Stimulated activated CD8-positive, alpha-beta memory T cell treated with anti-CD3 and anti-CD28 coated beads, Interleukin-7, amount 100 ng/mL, for 1 hour (primary cell): ENCODE measurements at places on chromosomes 11 and 22.
A peak's percentile ranks its signal among the peaks of the same experiment; 100 is the strongest.

DNA sequence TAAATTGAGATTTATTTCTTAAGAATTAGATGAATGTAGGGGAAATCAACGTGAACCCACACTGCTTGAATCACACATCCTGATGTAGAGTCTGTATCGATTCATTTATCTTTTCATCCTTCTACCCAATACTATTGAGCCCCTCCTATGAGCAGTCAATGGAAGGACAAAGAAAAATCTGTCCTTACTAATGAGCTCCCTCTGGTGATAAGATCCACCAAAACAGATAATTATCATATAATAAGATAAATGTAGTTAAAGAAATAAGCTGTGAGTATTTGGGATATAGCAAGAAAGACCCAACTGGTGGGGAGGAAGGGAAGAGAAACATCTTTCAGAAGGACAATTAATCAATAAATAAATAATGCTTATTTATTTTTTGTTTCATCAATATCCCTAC is 385.1 kb upstream of the CCDC90B start:
- no peak for DNase-seq

DNA sequence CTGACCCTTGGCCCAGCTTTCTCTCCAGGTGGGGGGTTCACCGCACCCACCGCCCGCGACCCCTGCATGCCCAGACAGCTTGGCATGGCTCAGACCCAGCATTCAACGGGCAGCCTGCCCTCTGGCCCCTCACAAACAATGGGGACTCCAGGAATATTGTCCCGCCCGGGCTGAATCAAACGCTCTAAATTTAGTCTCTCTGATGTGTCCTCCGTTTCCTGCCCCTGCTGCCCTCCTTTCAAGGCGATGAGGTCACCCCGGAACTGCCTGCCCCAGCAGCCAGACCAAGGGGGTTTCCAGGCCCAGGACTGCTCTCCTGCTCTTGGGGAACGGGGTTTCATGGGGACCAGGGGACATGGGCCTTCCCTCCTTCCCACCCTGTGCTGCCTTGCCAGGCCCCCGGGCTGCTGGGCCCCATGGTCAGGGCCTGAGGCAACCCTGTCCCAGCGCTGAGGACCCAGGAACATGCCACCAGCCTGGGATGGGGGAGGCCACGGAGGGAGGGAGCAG is 10.1 kb upstream of the PDGFB start:
- DNase-seq: no peak

DNA sequence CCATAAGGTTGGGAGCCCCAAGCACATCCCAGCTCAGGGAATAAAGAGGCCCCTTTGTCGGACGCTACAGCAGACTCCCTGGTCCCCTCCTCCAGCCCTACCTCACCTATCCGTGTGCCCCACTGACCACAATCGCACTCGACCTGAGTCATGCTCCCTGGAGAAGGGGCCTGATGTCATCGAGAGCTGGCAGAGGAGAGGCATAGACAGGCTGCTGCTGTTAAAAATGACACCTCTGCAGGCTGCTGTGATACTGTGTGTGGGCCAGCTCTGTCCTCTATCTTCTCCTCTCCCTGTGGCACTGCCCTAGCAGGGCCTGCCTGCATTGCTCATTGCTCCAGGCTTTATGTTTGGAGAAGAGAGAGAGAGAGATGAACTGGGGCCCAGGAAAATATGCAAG is 123.4 kb upstream of the SYT13 start:
- no peak for DNase-seq

- no peak for DNase-seq
These were observed 28.0 kb upstream of the TMEM45B start for GRCh38 chr11:129787532-129788155.

- DNase-seq: no peak
These were observed 42.4 kb downstream of the OSBP start for GRCh38 chr11:59573216-59573615.

GRCh38 chr11:89490981-89491690 is at the start of gene NOX4:
NOX4 (minus strand) TSS chr11:89491375; CDS start chr11:89491246, 129 bp downstream.
- no peak for DNase-seq

GRCh38 chr11:119196833-119197483 is 9.2 kb upstream of the CBL start:
- peak; percentile 25 for DNase-seq

GRCh38 chr11:22304337-22304961 is 33.7 kb upstream of the SLC17A6 start:
- DNase-seq: no peak

DNA sequence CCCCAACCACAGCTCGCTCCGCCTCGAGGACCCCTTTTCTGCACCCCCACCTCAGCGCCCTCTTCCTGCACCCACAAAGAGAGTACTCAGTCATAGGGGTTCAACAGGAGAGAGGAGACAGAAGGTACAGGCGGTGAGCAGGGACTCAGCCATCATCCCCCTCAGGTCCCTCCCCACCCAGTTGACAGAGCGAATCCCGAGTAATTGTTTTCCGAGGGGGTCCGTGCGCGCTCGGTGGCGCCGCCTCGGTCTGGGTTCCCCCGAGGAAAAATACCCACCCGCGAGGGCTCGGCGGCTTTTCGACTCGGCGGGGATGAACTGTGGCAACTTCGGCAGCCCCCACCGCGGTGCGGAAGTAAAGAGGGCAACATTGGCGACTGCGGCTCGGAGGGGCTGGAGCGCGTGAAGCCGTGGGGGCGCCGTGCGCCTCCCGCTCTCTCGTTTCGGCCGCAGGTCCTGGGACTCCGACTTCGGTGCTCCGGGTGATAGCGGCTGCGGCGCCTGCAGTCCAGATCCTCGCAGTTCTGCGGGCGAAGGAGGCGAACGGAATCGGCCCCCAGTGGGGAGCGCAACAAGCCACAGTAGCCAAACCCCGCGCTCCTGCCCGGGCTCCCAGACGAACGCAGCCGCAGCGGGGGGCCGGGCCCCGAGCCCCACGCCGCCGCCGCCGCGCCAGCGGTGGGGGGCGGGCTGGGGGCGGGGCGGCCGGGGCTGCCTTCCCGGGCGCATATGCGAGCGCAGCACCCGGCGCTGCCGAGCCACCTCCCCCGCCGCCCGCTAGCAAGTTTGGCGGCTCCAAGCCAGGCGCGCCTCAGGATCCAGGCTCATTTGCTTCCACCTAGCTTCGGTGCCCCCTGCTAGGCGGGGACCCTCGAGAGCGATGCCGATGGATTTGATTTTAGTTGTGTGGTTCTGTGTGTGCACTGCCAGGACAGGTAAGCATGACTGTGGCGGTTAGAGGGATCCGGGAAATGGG is at the start of gene NELL1:
Gene NELL1 (plus strand): TSS at position 743 of the 976 bp plus-strand sequence.
- DNase-seq: no peak

- no peak for DNase-seq
These were observed 9.2 kb upstream of the FGF3 start for GRCh38 chr11:69828276-69828970.

DNA sequence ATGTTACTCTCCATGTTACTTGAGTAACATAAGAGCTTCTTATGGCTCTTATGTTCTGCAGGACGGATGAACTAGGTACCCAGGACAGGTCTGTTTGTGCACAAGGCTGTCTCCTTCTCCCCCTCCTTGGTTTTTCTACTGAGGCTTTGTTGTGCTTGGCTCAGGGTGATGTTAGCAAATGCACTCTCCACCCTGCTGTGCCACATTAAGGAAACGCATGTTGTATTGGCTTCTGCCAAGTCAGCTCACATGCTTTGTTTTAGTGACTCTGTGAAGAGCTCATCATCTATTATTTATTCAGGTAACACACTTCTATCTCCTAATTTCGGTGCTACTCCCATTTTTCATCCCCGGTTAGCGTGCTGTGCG is 108.3 kb downstream of the PTPRJ start:
- no peak for DNase-seq

DNA sequence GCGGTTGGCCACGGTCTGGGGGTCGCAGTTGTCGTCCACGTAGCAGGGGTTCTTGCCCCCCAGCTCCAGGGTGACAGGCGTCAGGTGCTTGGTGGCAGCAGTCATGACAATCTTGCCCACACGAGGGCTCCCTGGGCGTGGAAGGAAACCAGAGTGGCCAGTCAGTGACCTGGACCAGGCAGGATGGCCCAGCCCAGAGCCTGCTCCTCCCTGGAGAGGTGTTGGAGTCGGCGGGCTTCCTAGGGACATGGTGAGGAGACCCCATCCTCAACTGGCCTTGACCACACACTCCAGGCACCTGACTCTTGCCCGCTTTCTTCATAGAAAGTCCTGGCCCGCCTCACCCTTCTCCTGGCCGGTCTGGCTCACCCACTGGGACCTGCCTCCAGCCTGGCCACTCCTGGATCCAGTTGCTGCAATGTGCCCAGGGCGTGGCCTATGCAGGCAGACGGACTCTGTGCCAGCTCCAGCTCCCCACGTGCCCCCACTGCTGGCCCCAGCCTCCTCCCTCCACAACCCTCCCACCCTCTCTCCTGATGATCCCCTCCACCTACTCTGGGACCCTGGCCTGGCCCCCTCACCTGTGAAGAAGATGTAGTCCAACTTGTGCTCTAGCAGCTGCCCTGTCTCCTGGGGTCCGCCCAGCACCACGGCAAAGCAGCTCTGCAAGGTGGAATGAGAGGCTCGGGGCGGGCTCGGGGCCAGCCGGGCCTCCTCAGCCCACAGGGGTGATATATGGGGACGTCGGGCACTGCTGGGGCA is 8.7 kb downstream of the ALDH3B2 start:
- DNase-seq: no peak

- DNase-seq: no peak
These were observed 48.6 kb downstream of the GAB4 start for GRCh38 chr22:16959345-16959930.

GRCh38 chr11:107562647-107563208 is 2.8 kb downstream of the ALKBH8 start:
- DNase-seq: no peak

- DNase-seq: no peak
These were observed 277.6 kb downstream of the BRD1 start for GRCh38 chr22:49550141-49550430.

DNA sequence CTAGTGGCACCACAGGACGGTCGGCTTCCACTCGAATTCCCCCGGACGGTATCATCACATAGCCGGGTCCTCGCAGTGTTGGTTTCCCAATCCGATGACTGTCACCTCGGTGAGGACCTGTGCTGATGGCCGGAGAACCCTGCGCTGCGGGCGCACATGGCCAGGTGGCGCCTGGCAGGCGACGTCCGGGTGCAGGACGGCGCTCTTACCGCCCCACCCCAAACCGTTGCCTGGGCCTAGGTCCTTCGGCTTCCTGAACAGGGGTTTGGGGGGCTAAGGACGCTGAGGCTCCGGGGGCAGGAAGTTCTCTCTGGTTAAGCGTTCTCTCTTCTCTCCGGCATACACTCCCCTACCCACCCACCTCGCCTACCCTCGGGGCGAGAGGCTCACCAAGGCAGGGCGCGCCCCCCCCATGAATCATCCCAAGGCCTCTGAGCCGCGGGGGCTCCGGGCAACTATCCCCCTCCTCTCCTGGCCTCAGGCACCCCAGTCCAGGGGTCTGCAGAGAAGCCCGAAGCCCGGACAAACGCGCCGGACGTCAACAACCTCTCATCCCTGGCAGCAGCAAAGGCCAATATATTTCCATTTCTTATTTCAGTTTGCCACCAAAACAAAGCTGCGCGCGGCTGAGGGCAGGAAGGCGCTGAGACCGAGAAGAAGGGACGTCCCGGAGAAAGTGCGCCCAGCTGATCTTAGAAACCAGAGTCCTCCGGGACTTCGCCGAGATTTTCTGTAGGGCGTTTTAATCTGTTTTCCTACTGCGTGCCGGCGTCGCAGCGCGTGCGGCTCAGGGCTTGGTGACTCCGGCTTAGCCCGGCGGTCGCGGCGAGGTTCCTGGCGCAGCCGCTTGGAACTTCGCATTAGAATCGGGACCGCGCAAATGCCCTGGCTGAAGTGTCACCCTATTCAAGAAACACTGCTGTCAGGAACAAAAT is 5.6 kb downstream of the ALX4 start:
- no peak for DNase-seq
